ENCODE measurements at places on chromosomes 1 and 21.

DNA sequence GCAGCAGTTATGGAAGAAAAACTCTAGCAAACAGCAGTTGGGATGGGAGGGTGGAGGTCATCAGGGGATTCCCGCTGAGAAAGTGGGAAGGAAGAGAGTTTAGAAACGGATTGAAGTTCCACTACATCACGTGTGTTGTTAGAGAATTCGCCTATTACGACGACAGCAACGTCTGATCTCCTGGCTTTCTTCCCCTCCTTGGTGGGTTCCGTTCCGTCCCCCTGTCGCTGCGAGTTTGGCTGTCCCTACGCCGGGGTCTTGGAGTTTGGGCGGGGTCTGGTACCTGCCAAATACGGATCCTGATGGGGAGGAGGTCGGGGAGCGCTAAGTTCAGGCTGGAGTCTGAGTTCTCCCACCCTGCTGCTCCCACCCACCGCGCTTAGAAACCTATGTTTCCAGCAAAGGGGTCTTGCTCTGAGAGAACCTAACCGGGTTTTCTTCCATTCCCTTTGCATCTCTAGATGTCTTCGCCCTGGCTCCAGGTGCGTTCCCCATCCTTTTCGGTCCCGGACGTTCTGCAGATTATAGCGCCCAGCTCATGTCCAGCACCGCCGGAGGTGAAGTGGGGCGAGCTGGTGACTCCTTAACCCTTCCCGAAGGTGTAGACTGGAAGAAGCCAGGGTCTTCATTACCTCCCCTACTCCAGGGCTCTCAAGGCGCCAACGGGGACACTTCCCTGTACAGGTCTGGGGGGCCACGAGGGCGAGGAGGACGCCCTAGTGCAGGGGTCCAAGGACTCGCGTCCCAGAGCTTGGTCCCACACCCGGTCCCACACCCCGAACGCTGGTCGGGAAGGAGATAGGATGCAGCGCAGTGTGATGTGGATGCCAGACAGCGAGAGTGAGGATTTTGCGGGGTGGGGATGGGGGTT lies 641 bp upstream of the KCNK2 start:
- no peak for DNase-seq

DNA sequence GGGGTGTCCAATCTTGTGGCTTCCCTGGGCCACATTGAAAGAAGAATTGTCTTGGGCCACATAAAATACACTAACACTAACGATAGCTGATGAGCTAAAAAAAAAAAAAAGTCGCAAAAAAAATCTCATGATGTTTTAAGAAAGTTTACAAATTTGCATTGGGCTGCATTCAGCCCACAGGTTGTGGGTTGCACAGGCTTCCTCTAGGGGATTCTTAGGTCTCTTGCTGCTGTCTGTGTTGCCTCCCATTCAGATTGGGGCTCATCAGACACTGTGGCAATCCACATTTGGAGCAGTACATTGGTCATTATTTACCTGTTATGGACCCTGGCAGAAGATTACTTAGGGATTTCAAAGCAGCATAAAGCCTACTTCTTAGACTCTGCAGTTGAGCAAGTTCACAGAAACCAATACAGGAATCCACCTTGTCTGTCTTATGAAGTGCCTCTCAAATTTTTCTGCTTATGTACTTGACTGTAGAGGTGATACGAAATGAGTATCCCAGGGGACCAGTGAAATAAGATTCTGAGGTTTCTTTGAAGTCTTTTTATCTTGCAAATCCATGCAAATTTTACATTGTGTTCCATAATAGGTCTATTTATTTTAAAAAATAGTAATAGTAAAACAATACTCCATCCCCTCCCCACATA lies 205.5 kb downstream of the RPS6KC1 start:
- DNase-seq, result no peak

GRCh38 chr1:39933956-39934941 lies 20.7 kb upstream of the MFSD2A start:
- no peak for DNase-seq

DNA sequence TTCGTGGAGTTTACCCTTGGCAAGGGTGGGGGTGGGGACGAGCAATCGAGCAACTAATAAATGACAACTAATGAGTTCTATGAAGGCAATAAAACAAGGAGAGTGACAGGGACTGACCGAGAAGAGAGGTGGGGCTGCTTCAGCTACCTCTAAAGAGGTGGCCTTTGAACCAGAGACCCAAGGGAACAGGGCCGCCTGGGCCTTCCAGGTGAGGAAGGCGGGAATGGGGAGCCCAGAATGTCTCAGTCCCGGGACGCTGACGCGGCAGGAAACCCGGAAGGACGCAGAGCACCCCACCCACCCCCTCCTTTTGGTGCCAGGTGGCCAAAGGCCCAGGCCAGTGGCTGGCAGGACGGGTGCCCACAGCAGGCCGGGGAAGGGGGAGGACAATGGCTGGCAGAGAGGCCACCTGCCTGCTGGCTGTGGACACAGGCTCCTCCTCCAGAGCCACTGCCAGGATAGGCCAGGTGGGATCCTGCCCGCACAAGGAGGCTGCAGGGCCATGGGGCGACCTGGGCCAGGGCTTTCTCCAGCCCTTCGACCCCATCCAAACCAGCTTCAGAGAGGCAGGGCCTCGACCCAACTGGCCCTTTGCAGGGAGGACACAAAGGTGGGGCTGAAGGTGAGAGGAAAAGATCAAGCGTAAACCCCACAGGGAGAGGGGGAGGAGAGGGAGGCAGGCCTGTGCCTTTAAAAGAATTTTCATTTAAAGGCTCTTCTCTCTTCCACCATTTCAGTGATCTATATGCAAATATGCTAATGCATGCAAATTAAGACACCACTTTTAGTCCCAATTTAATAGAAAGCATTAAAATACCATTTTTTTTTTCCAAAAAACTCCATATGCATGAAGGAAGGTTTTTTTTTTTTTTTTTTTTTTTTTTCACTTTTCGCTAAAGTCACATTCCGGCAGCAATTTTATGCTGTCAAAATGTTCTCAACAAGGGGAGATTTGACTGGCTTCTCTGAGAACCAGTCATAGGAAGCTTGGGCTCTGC lies 58.1 kb downstream of the CASZ1 start:
- DNase-seq, result no peak

DNA sequence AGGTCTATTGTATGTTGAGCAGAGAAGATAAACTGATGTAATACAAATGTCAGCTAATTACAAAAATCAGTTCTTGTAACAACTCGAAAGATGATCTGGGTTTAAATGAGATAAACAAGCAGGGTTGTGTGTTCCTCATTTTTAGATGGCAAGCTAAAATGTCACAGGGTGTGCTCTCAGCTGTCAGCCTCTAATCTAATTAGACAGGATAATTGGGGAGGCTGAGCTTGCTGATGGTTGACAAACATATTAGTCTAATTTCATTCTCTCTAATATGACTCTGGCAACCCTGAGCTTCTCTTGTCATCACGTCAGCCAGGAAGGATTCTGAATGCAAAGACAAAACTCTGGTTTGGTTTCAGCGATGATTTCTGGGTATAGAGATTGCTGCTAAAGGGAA lies 335.3 kb upstream of the KAZN start:
- DNase-seq, result no peak

DNA sequence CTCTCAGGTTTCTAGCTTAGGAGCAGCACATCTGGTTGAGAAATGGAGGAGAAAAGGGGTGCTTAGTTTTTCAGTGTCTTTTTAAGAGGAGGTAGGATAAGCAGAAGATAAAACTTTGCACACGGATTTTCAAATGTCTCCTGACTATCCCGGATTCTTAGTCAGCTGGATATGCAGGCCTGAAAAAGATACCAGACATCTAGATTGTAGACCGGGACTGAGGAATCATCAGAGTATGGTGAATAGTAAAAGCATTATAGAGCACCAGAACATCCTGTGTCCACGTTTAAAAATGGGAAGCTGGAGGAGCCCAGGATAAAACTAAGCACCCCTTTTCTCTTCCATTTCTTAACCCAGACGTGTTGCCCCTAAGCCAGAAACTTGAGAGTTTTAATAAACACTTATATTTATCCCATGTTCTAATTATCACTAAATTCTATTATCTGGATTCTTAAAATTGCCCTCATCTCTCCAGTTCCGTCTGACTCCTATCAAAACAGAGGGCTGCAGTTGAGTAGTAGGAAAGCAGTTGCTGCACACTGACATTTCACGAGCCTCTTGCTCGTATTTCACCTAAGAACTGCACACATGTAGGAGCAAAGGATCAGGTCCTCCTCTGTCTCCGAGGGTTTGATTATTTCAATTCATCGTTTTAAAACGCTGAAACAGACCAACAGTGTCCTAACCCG lies 609 bp downstream of the PIGK start:
- no peak for DNase-seq

- no peak for DNase-seq
These were observed 35.3 kb downstream of the EPHB2 start for GRCh38 chr1:22745669-22746585.

GRCh38 chr1:3353876-3354275 lies 100.6 kb upstream of the ARHGEF16 start:
- no peak for DNase-seq

- no peak for DNase-seq
These were observed 42.1 kb upstream of the C8B start for GRCh38 chr1:57007948-57008347.
